ENCODE measurements at places on chromosomes 2 and 18. TPM values are rescaled to one million over a fixed set of nuclear protein-coding genes. Genes with fewer than 3 reads are reported as not detected.

DNA sequence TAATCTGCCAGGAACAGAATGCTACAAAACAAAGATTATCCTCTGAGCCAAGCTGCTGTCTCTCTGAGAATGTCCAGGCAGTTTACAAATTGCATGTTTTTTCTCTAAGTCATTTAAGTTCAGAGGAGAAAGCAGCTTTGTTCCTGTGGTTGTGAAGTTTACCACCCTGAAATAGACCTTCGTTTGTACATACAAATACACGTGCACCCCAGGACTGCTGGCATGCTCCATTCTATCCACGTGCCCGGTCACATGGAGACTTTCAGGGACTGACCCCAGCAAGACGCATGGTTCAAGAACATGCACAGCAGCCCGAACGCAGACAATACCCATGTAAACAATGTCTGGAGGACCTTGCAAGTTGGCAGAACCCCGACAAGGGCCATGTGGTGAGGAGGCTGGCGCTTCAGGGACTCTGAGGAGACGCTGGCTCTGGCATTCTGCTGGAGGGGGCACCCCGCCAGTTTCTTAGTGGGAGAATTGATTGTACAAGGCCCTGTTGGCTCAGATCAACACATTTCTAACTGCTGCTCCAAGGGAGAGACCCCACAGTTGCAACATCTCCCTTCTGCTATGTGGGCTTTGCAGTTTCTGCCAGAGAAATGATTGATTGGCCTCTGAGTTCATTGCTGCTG, 33.3 kb downstream of the FAM178B start:
- DNase-seq: no peak

The POU3F3 gene
- not detected for total RNA-seq

The M1AP gene
- not detected for total RNA-seq

DNA sequence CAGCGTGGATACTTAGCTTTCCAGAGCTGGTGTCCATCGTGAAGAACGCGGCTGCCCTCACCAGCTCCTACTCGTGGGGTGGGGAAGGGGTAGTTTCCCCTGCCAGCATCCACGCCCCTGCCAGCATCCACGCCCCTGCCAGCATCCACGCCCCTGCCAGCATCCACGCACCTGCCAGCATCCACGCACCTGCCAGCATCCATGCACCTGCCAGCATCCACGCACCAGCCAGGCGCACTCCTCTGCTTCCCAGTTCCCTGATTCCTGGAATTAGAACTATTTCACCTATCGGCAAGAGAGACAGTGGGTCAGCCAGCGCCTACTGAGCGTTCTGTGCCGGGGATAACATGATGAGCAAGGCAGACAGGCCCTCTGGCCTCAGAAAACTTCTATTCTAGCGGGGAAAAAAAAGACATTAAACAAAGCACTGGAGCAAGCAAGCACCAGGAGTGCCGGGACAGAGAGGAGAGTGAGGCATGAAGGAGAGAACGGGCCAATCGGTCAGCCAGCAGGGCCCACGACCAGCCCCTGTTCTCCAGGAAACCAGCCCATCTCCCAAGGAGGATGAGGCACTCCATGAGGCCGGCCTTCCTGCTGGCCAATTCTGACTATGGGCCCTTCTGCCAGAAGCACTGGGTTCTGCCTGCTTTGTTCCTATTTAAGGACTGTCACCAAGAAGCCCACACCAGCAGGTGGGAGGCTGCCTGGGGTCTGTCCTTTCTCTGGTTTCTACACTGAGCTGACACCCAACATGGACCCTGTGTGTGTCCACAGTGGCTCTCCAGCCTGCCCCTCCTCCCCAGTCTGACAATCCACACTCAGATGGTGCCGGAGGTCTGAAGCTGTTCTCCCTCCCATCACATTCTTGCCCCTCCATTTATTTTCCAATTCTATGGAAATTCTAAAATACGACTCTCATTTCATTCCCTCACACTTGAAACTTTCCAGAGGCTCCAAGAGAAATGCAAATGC, 78.4 kb upstream of the SALL3 start:
- DNase-seq: no peak

DNA sequence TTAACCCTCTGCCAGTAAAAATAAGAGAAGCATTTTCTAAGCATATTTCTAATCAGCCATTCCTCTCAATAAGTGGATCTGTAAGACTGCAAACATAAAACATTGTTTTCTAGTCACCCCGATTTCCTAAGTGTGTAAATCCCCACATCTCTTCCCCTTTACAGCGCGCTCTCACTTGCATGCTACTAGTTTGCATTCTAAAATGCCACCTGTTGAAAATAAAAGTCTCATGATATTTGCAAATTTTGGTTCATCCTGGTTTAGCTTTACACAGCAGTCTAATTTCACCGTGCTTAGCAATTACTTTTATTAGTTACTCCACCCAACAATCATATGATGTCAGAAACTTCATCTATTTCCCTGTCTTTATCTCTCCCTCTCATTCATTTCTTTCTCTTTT, 1230.7 kb upstream of the ZEB2 start:
- no peak for DNase-seq

The ACMSD gene
- total RNA-seq: not detected

The RTKN gene
- total RNA-seq: 38.0 TPM

GRCh38 chr2:235806986-235807750, 313.3 kb downstream of the AGAP1 start:
- no peak for DNase-seq

The FAM124B gene
- total RNA-seq: 1.9 TPM

DNA sequence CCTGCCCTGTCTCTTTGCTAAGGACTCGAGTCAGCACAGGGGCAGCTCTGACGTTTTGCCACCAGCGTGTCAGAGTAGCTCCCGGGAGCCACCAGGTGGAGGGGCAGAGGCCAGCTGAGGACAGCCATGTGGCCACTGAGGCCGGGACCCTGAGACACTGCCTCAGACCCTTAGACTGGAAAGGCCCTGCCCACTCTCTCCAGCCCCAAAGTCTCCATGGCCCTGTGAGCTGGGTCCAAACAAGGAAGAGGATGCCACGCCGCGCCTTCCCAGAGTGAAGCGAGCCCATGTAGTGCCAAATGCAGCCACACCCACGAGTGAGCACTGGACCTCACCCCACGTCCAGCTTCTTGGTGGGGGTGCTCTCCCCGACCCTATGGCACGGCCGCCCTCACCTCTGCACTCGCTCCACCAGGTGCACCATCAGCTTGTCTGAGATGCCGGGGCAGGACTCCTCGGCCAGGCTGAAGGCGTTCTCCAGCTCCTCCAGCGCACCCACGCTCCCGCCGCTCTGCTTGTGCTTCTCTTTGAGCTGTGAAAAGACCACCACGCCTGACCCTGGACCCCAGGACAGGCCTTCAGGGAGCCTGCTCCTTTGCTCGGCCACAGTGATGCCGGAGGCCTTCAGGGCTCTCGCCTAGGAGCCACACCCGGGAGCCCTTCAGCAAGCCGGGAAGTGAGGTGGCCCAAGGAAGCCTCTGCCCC, 12.2 kb downstream of the STK25 start:
- peak; percentile 77 for DNase-seq

- DNase-seq: no peak
Observed at GRCh38 chr2:26400723-26401122, 997 bp upstream of the DRC1 start.

Data from upper lobe of left lung (tissue), 6 donors.